ENCODE measurements at places on chromosomes 2 and 18.

DNA sequence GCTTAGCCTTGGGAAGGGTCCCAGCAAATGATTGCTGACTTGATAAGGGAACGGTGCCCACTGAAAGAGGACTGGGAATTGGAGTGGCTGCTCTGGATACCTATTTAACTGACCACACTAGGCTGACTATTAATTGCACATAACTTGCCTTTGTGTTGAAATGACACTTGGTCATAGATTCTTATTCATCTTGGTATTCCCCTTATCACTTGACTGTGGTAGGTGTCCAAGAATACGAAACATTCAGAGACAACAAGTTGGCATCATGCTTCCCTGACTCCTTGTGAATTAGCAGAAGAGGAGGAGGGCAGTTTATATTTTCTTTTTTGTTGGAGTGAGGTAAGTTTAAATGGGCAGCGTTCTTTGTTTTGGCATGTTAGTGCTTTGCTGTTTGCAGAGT, 13.4 kb downstream of the FMNL2 start:
- no peak for DNase-seq

GRCh38 chr2:157806426-157807077, 69.6 kb downstream of the ACVR1 start:
- DNase-seq, result no peak

DNA sequence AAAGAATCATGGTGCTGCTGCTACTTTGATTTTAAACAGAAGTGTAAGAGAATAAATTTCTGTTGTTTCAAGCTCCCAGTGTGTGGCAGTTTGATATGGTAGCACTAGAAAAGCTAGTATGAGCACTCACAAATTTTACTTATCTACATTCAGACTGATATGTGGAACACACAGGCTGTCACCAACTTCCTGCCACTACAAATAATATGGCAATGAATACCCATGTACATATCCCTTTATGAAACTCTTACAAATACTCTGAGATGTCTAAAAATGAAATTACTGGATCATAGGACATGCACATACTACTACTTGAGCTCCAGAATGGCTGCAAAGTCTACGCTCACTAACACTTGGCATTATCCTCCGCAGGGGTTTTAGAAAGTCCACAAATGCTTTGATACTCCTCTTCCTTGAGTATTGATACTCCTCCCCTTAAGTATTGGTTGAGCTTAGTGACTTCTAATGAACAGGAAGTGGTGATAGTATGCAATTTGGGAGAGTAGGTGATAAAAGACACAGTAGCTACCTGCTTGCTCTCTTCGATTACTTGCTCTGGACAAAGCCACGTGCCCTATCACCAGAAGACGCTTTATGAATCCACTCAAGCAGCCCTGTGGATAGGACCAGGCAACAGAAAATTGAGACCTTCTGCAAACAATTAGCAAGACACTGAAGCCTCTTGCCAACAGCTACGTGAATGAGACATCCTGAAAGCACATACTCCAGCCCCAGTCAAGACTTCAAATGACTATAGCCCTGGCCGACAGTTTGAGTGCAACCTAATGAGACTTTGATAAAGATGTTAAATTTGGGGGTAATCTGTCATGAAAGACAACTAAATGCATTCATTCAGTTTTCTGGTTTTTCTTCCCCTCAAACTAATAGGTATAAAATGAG, 35.4 kb downstream of the FBXO11 start:
- DNase-seq, result no peak

DNA sequence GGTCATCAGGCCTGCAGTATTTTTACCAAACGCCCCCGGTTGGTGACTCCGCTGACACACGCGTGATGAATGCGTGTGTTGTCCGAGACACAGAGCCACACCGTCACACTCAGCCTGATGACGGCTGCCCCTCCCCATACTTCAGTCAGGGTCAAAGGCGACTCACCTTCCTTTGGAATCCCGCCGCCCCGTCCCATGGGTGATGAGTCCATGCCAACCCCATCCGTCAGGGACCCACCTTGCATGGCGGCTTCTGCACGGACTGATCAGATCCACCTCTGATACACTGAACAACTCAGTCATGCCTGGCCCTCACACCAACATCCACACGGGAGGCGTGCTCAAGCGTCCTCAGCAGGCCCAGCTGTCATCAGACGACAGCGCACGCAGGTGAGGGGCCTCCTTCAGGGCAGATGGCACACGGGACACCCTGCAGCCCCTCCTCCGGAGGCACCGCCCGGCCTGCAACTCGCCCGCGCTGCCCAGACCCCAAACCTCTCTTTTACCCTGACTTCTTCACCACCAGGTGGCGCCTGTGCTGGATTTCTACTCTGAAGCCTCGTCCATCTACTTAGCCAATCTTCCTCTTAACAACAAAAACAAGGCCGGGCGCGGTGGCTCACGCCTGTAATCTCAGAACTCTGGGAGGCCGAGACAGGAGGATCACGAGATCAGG, 89.2 kb downstream of the ZNF516 start:
- peak; percentile 67 for DNase-seq

GRCh38 chr18:25518716-25519053, 166.7 kb upstream of the ZNF521 start:
- DNase-seq, result peak; percentile 75

GRCh38 chr2:107308835-107309234, 422.9 kb upstream of the ST6GAL2 start:
- no peak for DNase-seq

GRCh38 chr2:200168641-200169555, 137.6 kb upstream of the SPATS2L start:
- DNase-seq, result no peak

DNA sequence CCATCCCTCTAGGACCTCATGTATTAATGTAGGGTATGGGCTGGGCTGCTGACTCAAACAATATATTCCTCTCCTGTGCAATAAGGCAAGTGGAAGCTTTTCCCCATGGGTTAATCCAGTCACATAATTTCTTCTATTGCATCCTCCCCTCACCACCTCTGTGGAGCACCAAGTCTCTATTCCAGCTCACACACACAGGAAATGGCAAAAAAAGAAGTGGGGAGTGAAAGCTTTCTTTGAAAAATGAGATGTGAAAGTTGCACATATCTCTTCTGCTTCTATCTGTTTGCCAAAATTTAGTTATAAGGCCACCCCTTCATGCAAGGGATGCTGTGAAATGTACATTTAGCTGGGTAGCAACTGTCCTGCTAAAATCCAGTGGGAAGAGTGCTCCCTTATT, 121.3 kb downstream of the CDC42EP3 start:
- DNase-seq, result no peak

DNA sequence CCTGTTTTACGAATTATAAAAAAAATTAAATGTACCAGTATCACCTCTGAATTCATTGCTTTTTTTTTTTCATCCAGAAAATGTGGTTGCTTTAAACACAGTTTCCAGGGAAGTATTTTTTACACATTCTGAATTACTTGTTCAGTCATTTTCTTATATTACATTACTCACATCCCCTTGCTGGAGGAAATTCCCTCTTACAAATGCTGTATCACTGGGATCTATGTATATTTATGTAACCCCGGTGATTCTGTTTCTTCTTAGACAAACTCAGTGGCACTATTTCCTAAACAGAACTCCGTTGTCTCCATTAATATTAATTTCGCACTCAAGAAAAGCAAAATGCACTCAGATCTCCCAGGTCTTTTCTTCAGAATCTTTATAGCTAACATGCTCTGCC, 1078.5 kb upstream of the ZEB2 start:
- no peak for DNase-seq

DNA sequence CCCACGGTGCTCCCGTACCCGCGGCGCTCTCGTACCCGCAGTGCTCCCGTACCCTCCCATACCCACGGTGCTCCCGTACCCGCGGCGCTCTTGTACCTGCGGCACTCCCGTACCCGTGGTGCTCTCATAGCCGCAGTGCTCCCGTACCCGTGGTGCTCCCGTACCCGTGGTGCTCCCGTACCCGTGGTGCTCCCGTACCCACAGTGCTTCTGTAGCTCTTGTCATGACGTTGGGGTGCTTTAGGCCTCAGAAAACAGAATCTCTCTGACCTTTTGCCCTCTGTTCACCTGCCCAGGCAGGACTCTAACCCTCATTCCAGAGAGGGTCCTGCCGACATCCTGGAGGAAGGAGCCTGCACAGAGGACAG, 35.3 kb downstream of the SLC66A2 start:
- no peak for DNase-seq

GRCh38 chr2:222413295-222413911, 10.9 kb upstream of the SGPP2 start:
- DNase-seq, result no peak

- DNase-seq, result no peak
These were observed 54.7 kb downstream of the CCDC68 start for GRCh38 chr18:54904581-54904980.

- DNase-seq, result no peak
These were observed 88.9 kb downstream of the MOGAT1 start for GRCh38 chr2:222760301-222760897.

- no peak for DNase-seq
These were observed 62.2 kb downstream of the MAP3K19 start for GRCh38 chr2:134985061-134985460.

DNA sequence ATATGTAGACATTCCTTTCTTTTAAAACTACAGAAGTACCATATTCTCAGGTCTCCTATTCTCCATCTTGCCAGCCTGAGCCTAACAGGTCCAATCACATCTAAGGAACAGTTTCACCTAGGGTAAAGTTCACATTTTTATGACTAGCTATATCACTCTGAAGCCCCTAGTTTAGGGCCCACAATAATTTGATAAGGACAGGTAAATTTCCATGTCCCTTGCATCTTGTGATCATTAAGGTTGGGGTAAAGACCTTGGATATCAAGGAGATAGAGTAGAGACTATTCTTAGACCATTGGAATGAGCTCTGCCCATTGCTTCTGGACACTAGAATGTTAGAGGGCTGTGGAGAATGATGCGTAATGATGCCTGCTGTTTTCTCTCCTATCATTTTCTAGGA, 185.7 kb downstream of the SLC8A1 start:
- DNase-seq, result no peak

GRCh38 chr2:200357845-200358244, 51.4 kb downstream of the SPATS2L start:
- no peak for DNase-seq

DNA sequence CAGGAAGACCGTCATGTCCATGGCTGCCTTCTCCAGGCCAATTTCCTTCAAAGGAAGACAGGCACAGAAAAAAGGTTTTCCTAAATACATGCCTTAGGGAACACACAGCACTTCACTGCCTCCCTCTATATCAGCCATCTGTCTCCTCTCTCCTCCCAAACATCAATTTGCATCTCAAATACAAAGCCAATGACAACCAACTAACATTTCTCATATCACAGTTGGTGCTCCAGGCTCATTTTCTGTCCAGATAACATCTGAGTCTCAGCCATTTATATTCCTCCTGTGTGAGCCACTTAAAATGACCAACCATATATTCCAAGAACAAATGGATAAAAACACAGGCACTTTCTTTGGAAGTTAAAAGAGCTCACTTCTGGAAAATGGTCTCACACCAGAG, 62.5 kb upstream of the ACAA2 start:
- no peak for DNase-seq

- DNase-seq, result no peak
These were observed 98.5 kb upstream of the RAB6C start for GRCh38 chr2:129880971-129881370.

DNA sequence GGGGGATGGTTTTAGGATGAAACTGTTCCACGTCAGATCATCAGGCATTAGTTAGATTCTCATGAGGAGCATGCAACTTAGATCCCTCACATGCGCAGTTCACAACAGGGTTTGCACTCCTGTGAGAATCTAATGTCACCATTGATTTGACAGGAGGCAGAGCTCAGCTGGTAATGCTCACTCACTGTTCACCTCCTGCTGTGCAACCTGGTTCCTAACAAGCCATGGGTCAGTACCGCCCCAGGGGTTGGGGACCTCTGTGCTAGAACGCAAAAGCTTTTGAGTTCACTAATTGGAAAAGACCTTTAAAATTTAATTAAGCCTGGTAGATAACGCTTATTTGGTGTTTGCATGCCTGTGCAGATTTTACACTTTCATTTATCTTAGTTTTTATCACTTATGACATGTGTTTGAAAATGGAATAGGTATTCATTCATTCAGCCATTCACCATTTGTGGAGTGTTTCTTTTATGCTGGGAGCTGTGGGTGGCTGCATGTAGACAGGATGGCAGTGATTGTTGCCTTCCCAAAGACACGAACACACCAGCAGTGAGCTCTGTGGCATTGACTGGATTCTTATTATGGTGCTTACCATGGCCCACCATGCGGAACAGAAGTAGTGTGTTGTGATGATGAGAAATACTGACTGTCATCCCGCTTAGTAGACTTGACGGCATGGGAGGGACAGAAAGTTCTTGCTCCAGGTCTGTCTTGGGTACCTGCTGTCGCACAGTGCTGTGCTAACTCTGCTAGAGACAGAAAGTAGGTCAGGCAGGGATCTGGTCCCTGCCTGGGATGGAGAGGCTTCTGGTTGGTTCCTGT, 6.4 kb downstream of the RAB31 start:
- DNase-seq, result no peak

GRCh38 chr2:161131804-161132203, 28.4 kb upstream of the TANK start:
- DNase-seq, result no peak

GRCh38 chr2:73088211-73088610, 16.7 kb upstream of the SFXN5 start:
- no peak for DNase-seq

- DNase-seq, result no peak
These were observed 52.0 kb downstream of the TEKT4 start for GRCh38 chr2:94923196-94923595.

GRCh38 chr2:7420530-7420929, 503.3 kb downstream of the RNF144A start:
- no peak for DNase-seq

- no peak for DNase-seq
These were observed 15.2 kb upstream of the NT5DC4 start for GRCh38 chr2:112705575-112705974.

GRCh38 chr18:23244401-23244800, 109.1 kb downstream of the CABLES1 start:
- no peak for DNase-seq

- no peak for DNase-seq
These were observed 998.0 kb downstream of the DSC3 start for GRCh38 chr18:30044496-30044895.

GRCh38 chr18:48732767-48733424, 194.1 kb downstream of the CTIF start:
- no peak for DNase-seq

DNA sequence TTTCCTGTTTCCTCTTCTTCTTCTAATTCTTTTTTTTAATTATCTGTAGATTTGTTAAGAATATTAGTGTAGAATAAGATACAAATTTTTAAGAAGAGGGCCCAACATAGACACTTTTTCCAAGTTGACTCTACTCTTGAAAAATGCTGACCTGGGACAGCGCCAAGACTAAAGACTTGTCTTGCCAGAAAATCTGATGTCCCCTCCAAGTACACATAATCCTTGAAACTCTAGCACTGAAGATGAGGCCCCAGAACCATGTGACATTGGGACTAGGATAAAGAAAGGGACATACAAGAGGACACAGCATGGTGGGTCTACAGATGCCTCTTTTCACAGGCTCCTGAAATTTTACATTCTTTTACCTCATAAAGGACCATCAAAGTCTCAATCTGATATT, 271.6 kb upstream of the SESTD1 start:
- DNase-seq, result no peak

Measured in NAMALWA (cell line).